Suppressor macrophage treated with lipopolysaccharide for 4 hours (primary cell): ENCODE measurements at places on chromosomes 3 and 15.

GRCh38 chr3:122577409-122578031 lies at the start of gene PARP15:
Gene PARP15, plus strand, starts transcription at chr3:122577650. Its CDS starts 18 bp downstream, at chr3:122577668.
- DNase-seq = peak; percentile 22

GRCh38 chr3:131705558-131706051 lies 202.8 kb upstream of the MRPL3 start:
- no peak for DNase-seq

- DNase-seq = no peak
Measured at GRCh38 chr3:77475507-77475906, 435.6 kb downstream of the ROBO2 start.

- DNase-seq = no peak
Measured at GRCh38 chr15:44145495-44145894, 49.6 kb downstream of the FRMD5 start.

- DNase-seq = no peak
Measured at GRCh38 chr15:64156652-64157331, 5.3 kb downstream of the SNX22 start.

DNA sequence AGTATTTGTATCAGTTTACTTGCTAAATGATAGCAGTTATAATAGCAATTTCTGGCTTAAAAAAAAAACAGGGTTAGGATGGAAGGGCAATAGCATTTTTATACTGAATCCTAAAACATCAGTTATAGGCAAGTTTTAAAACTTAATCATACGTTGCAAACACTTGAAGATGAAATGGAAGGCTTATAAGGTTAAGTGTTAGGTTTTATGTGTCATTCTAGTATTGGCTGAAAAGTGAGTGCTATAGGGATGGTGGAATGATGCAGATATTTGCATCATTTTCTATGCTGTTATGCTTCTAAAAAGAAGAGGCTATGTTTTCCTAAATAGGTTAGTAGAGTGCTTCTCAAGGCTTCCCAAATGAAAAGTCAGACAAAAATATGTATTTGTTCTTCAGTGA lies 23.3 kb downstream of the ARIH1 start:
- DNase-seq = no peak

GRCh38 chr15:81492331-81492968 lies 118.4 kb upstream of the TMC3 start:
- DNase-seq = no peak

- DNase-seq = no peak
Measured at GRCh38 chr3:190847436-190847835, 15.1 kb downstream of the GMNC start.

- no peak for DNase-seq
Measured at GRCh38 chr3:134682196-134682880, 31.5 kb upstream of the KY start.

DNA sequence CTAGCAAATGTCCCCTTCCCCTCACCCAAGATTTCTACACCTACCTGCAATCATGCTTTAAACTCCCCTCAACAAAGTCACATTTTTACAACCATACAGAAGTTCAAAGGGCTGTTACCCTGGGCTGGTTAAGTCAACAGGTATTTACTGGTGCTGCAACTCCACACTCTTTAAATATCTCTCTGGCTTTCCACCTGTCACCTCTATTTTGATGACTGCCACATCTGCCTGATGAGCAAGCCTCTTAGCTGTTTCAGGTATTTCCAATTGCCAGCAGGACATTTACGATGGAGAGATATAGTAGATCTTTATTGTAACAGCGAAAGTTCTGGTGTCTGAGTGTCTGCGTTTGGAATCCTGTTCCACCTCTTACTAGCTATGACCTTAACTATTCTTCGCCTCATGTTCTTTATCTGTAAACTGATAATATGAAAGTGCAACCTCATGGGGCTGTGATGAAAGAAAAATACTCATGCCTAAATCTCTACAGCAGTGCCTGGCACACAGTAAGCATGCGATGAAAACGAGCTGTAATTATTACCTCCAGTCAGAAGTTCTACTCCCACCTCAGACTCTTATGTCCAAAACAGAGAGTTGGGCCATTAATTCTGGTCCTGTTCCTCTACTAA lies 44.2 kb upstream of the TPM1 start:
- no peak for DNase-seq

- DNase-seq = no peak
Measured at GRCh38 chr3:159620873-159621272, 367.8 kb upstream of the IL12A start.

DNA sequence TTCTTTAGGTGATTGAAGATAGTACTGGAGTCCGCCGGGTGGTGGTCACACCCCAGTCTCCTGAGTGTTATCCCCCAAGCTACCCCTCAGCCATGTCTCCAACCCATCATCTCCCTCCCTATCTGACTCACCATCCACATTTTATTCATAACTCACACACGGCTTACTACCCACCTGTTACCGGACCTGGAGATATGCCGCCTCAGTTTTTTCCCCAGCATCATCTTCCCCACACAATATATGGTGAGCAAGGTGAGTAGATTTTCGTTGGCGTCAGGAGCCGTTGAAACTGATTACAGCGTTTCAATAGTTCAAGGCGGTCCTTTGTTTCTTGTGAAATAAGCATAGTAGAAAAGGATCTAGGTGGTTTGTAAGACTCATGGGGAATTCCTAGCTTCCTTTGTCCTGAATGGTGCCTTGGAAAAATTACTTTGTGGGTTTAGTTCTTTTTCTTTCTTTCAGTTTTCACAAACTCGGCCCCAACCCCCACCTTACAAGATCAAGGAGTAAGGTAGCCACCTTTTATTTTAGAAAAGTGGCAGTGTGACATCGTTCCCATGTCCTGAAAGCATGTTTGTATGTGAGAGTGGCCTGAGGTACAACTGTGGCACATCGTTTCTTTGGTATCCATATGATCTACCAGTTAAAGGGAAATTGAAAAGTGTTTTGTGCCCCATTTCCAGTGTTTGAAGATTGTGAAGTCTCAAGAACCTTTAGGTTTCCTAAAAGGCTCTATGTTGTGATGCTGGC lies 200.6 kb downstream of the GHSR start:
- peak; percentile 14 for DNase-seq
